Putamen (tissue), 1 donor: ENCODE measurements at places on chromosomes 1 and 21.

DNA sequence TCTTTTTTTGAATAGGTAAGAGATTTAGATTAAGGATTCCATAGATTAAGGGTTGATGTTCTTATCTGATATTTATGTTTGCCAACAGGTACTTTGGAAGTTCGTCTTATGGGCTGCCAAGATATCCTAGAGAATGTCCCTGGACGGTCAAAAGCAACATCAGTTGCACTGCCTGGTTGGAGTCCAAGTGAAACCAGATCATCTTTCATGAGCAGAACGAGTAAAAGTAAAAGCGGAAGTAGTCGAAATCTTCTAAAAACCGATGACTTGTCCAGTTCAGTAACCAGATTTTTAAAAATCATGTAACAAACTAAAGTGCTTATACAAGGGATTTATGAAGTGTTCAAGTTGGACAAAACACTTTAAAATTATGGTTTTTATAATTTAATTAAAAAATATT lies 100.5 kb downstream of the PKN2 start:
- no peak for DNase-seq

- no peak for DNase-seq
Measured at GRCh38 chr1:54241364-54241763, 41.4 kb downstream of the MRPL37 start.

GRCh38 chr21:35779690-35780570 lies 280.4 kb downstream of the SETD4 start:
- DNase-seq, result no peak

GRCh38 chr1:167197236-167197635 lies 23.4 kb upstream of the POU2F1 start:
- no peak for DNase-seq
